ENCODE measurements at places on chromosomes 12 and 14. TPM values are rescaled to one million over a fixed set of nuclear protein-coding genes. Genes with fewer than 3 reads are reported as not detected.

FLRT2 gene
- total RNA-seq = 1.7 TPM

CLEC1B gene
- 10.7 TPM for total RNA-seq

NPC2 gene
- total RNA-seq = 35.4 TPM

PTCSC3 gene
- total RNA-seq = not detected

GLIPR1 gene
- total RNA-seq = 3.1 TPM

FOXA1 gene
- total RNA-seq = 36.6 TPM

PPP4R4 gene
- total RNA-seq = 0.28 TPM

AVPR1A gene
- 14.6 TPM for total RNA-seq

DNAJC22 gene
- total RNA-seq = 42.3 TPM

NEUROD4 gene
- total RNA-seq = not detected

TXNDC16 gene
- 2.9 TPM for total RNA-seq

LRRC10 gene
- not detected for total RNA-seq

DNA sequence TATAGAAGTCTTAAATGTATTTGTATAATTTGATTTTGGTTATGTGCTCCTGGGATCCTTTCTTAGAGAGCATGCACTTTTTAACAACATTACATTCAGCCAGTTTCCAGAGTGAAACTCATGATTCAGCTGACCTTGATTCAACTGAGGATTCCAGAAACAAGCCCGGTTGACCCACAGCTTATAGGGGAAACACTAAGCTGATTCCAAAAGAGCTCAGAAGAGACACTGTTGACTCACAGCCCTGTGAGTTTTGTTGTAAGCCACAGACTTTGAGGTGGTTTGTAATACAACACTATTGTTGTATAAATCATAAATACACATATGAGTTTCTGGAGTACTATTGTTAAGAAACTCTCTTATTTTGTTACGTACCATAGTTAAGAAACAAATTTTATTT lies 133.8 kb upstream of the MGAT4C start:
- no peak for DNase-seq

GRCh38 chr12:104906695-104907094 lies 51.4 kb downstream of the SLC41A2 start:
- no peak for DNase-seq

DNA sequence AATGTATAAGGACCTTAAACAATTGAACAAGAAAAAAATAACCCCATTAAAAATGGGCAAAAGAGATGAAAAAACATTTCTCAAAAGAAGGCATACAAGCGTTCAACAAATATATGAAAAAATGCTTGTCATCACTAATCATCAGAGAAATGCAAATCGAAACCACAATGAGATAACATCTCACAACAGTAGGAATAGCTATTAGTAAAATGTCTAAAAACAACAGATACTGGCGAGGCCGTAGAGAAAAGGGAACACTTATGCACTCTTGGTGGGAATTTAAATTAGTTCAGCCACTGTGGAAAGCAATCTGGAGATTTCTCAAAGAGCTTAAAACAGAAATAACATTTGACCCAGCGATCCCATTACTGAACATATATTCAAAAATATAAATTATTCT lies 769.8 kb upstream of the MGAT4C start:
- no peak for DNase-seq

DNA sequence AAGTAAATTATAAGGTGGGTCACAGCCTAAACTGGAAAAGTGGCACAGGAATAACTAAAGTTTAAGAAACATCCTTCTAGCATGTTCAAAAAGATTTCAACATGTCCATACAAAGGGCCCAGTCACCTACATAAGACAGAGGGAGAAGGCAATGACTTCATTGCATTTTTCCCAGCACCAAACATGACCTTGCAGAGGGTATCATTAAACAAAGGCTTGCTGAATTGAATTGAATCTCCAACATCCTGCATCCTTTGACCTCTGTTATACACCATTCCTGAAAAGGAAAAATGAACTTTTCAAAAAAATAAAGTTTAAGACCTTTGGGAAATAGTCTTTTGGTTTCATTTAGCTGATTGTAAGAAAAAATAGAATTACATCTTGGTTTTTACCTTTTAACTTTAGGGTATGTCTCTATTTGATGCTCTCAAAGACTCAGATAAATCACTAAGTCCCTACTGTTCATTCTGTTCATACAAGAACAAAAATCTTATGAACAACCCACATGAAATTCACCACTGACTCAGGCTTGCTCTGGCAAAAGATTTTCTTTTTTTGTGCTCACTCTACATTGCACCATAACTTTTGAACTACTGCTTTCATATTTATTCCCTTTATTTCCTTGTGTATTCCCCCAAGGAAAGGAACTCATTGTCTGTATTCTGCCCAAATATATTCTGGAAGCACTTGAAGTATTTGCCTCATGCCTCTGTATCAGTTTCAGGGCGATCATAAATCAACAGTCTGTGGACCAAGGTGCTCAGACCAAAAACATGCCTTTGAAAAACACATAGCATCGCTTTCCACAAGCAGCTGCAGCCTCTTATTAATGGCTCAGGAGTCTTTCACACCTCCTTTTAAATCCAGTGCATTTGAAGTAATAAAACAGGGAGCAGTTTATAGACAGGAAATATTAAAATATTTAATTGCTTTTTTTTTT lies 121.7 kb downstream of the DUSP6 start:
- DNase-seq = no peak

DNA sequence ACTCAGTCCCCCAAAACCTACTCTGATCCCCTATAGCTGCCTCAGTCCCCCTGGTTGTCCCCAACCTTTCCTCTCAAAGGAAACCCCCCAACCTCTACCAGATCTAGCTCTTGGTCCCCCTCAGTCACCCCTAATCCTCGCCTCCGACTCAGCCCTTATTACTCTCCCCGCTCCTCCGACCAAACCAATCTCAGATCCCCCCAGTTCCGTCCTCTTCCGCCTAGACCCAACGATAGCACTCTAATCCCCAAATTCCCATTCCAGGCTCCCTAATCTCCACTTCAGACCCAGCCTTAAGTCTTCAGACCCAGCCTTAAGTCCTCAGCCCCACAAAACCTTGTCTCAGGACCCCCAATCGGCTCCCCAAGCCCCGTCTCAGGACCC lies 612 bp downstream of the VPS37B start:
- DNase-seq = peak; percentile 43

DNA sequence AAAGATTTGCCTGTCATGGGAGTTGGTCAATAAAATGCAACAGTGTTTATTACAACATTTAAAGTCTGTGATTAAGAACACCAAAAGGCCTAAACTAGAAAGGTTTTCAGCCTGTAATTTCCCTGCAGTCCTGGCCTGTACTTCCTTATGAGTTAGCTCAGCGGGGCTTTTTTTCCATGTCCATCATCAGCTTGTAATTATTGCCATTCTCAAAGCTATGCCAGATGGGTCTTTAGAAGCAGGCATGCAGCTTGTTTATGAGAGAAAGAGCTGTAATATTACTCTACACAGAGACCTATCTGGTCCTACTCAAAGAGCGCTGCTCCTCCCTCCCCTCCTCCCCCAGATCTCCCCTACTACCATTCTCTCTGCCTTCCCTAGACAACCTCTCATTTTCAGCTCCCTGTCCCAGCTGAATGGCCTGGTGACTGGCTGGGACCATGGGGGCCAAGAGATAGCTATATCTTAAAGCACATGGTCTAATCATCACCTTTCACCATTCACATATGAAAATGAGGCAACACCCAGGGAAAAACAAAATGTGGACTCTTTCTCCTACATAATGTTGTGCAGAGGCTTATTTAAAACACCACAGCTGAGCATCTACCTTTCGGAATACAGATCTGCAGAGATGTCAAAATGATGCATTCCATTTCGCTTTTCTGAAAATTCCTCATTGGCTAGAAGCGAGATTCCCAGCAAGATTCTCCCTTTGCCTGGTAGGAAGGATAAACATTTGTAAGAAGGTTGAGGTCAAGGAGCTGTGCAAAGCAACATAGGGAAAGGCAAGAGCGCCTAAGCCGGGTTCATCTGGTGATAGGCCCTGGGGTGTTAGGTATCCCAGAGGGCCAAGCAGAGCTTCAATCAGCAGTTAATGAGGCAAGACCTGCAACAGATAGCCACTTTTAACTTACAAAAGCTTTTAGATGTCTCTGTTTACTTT lies 209.7 kb upstream of the CDKN3 start:
- no peak for DNase-seq

GRCh38 chr12:52200086-52200780 lies 8.4 kb upstream of the KRT80 start:
- no peak for DNase-seq

DNA sequence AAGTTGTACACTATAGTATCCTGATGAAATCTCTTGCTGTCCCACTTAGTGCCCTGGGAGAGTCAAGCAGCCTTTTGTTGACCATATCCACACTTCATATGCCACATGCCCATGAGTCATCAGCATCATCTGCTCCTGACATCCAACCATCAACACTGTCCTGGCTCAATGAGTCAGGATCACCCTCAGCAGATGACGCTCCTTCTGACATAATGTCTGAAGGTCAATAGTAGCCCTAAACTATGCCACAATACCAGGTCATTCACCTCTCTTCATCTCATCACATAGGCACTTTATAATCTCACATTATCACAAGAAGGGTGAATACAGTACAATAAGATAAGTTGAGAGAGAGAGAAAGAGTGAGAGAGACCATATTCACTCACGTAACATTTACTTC lies 369.0 kb upstream of the FAR2 start:
- no peak for DNase-seq

- DNase-seq = no peak
Observed at GRCh38 chr12:47821346-47821706, 1.6 kb upstream of the HDAC7 start.

- DNase-seq = peak; percentile 34
Observed at GRCh38 chr12:131473741-131474709, 236.9 kb upstream of the SFSWAP start.

- no peak for DNase-seq
Observed at GRCh38 chr12:66388517-66388916, 86.2 kb downstream of the HELB start.

DNA sequence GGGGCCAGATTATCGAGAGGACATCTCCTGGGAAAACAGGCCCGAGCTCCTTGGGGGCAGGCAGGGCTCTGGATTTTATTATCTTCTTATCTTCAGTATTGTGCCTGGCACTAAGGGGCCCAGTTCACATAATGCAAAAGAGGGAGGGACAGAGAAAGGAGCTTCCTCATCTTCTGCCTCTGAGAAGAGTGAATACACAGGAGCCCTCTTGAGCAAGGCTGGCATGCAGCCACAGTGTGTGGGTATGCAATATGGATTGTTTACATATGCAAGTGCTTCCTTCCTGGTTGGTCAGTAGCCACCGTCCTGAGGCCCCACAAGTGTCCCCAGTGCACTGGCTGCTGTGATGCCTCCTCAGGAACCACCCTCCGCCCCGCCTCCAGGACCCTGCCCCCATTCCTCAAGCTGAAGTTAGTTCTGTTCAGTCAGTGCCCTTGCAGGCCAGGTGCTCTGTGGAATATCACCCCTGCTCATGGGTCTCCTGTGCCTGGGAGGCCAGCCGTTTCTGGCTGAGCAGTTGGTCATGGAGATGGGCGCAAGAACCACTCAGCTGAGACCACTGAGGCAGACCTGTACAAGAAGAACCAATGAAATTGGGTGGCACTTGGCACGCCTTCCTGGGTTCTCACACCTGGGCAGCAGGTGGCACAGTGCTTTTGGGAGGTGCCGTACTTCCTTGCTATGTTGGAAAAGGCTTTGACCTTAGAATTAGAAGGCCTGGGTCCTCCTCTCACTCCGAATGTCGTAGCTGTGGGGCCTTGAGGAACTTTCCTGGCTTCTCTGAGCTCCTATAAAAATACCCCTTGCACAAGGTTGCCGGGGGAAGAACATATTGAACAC lies 35.1 kb upstream of the ACTN1 start:
- DNase-seq = peak; percentile 60

- no peak for DNase-seq
Observed at GRCh38 chr12:65896743-65897142, 72.5 kb downstream of the HMGA2 start.
